C1 segment of cervical spinal cord (tissue), 14 donors: ENCODE measurements at places on chromosomes 12 and 14.
A peak's percentile ranks its signal among the peaks of the same experiment; 100 is the strongest.

- peak; percentile 51 for DNase-seq
Observed at GRCh38 chr12:57461276-57461916, 1.8 kb downstream of the GLI1 start.

GRCh38 chr14:24309538-24310264 is at the start of gene LTB4R2:
Gene LTB4R2 (plus strand): TSS chr14:24310140. CDS start chr14:24310665, 525 bp downstream.
- no peak for DNase-seq

GRCh38 chr14:103020271-103021170 is 36.8 kb downstream of the CDC42BPB start:
- DNase-seq, result no peak

GRCh38 chr14:100100032-100100703 is 34.9 kb downstream of the EVL start:
- no peak for DNase-seq

GRCh38 chr14:102317564-102318248 is 1.8 kb upstream of the ZNF839 start:
- no peak for DNase-seq

GRCh38 chr12:80829767-80830166 is 108.0 kb downstream of the LIN7A start:
- DNase-seq, result no peak
